ENCODE measurements at places on chromosomes 1 and 21.

- no peak for DNase-seq
These were observed 17.2 kb downstream of the JAK1 start for GRCh38 chr1:64948905-64949833.

- DNase-seq, result peak; percentile 75
These were observed 7.8 kb downstream of the NUAK2 start for GRCh38 chr1:205313563-205314308.

DNA sequence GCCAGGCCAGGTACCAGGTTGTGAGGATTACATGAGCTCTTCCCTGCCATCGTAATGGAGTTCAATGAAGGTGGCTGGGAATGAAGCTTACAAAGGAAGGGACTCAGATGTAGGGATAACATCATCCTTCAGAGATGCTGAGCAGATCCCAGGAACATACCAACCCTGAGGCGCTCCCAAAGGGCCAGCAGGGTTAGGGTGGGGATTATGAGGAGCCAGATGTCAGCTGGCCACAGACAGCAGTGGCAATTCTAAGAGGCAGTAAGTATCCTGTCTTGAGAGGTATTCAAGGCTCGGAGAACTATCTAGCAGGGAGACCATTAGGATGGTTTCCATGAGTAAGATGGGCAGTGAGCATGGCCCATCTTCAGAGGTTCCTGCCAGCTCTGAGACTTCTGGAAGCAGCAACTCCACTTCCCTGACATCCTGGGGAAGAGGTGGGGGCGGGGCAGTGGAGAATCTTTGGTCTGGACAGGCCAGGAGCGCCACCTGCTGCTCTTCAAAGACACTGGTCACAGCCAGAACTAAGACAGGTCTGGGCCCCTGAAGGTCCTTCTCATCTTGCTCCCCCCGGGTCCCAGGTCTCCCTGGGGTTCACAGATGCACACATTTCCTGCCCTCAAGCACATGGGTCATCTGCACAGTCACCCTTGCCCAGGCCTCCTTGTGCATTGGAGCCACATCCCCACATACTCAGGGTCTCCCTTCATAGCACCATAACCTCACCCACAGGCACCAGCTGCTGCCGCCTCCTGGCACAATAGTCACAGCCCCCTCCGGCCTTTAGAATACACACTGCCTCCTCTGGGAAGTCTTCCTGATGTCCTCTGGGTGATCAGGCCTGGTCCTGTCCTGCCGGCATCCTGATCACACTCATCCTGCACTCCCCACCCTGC, 2.7 kb upstream of the SDC3 start:
- DNase-seq, result peak; percentile 83

GRCh38 chr1:1291548-1292441, 11.6 kb downstream of the SCNN1D start:
- peak; percentile 27 for DNase-seq

- no peak for DNase-seq
These were observed 68.8 kb upstream of the ST6GALNAC3 start for GRCh38 chr1:76005765-76006164.

- DNase-seq, result no peak
These were observed 41.2 kb downstream of the DMRTB1 start for GRCh38 chr1:53500204-53501064.

GRCh38 chr1:62194651-62195544, at the start of gene L1TD1:
Gene L1TD1 (plus strand): TSS chr1:62194849. CDS start chr1:62206629, 11,780 bp downstream.
- DNase-seq, result no peak

DNA sequence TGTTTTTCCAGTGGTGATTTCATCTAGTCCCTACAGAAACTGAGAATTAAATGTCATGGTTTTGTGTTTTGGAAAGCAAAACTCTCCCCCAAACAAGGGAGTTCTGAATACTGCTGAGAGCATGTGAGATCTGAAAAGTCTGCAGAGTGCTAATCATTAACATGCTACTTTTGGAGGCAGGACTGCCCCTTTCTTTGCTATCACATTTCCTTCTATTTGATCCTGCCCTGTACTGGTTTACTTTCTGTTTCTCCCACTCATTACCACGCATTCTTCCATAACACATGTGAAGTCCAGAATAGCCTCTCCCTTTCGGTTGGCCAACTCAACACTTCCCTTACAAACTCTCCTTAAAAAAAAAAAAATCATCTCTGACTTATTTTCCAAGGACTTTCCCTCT, 63.6 kb downstream of the GADD45A start:
- no peak for DNase-seq

- DNase-seq, result no peak
These were observed 11.8 kb upstream of the SFN start for GRCh38 chr1:26851106-26851684.

- DNase-seq, result no peak
These were observed 25.9 kb downstream of the PPP1R15B start for GRCh38 chr1:204385727-204386126.

GRCh38 chr1:97412737-97413136, 508.1 kb downstream of the DPYD start:
- DNase-seq, result no peak

DNA sequence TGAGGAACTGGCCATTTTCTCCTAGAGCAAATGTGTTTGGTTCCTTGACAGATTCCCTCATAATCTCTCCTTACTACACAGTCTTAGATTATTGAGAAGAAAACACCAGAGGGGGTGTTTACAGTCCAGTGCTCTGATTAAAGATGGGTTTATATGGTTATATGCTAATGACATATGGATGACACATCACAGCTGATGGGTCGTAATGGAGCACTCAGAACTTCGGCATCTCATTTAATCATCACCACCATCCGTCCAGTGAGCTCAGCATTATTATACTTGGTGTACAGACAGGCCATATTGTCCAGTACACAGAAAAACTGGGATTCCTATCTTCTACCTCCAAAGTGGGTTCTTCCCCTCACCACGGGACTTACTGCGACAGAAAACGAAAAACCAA, 22.3 kb upstream of the NR5A2 start:
- DNase-seq, result no peak

- no peak for DNase-seq
These were observed 48.9 kb downstream of the RASAL2 start for GRCh38 chr1:178142806-178143205.

- no peak for DNase-seq
These were observed 276.2 kb downstream of the KCNH1 start for GRCh38 chr1:210857705-210858104.
